ENCODE measurements at places on chromosomes 4 and X.

GRCh38 chr4:45293335-45293734 is 567.0 kb upstream of the GNPDA2 start:
- no peak for ATAC-seq

DNA sequence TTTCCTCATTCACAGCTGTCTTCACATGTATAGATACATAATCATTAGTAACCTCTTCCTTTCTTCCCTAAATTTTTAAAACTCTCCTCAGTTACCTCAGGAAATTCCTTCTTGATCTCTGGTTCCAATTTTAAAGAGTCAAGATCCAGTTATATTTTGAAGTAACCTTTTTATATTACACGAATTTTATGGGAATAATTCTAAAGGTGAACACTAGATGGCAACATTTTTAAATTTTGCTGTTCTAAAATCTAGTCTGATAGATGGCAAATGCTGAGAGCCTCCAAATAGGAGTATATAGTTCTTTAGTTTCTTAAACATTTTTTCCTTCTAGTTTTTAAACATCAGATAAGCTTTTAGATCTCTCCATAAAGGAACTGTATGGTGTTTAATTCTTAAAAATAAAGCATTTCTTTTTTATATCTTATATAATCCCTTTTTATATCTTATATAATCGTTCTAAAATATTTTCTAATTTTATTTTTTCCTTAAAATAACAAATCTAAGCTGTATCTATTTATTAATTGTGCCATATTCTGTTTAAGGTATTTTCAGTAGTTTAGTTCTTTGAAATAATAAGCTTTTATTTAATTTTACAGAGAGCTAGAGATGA is 37.9 kb upstream of the PAPSS1 start:
- ATAC-seq: no peak

DNA sequence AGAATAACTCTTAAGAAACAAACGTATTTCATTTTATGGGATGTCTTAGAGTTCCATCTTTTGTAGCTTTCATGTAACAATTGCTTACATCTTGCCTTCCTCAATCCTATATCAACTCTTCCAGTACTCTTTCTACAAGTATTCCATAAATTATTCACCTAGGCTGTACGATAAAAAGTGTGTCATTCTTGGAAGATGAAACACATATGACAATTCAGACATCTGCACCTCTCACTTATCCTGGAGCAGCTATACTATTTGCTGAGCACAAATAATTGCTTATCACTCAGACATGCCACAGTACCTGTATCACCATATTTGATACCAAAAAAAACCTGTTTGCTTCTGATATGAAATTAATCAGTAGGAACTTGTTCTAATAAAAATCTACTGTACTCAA is 1.0 kb downstream of the POF1B start:
- no peak for ATAC-seq

GRCh38 chr4:86565651-86566050 is 28.5 kb upstream of the PTPN13 start:
- ATAC-seq: no peak

DNA sequence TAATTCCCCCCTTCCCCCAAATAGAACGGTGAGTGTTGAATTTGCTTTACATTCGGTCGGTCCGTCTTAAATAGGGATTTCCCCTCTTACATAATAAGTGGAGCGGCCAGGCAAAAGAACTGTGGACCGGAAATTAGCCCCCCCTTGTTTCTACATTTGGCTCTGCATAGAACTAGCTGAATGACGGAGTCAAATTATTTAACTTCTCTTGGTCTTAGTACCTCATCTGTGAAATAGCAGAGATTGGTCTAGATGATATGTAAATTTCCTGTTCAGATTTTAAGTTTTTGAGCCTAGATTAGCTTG is 1.3 kb downstream of the SPATA18 start:
- no peak for ATAC-seq

DNA sequence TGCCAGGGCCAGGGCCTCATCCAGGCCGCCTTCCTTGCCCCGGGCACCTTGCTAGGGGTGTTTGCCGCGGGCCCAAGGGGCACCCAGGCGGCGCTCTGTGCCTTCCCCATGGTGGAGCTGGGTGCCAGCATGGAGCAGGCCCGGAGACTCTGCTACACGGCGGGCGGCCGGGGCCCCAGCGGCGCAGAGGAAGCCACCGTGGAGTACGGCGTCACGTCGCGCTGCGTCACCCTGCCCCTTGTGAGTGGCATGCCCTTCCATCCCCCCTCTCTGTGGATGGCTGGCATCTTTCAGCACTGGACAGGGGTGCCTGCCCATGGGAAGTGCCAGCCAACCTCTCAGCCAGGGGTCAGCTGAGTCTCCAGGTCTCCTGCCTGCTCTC is 3.6 kb downstream of the PLXNB3 start:
- no peak for ATAC-seq

DNA sequence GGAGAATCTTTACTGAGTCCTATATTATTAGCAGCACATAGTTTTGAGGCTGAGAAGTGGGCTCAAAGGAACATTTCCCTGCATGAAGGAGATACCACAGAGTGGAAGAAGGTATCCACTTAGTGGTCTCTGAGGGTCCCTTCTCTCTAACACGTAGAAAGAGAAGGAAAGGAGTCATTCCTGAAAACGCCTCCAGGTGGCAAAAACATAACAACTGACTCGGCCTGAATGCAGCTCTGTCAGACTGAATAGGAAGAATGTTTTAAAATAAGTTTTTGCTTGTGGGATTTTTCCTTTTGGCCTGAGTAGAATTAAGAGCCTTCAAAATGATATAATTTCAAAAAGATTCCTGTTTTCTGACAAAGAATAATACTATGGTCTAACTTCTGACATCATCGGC is 23.3 kb downstream of the RPGR start:
- ATAC-seq: no peak

GRCh38 chr4:168737806-168738172 is 240.9 kb downstream of the PALLD start:
- ATAC-seq: no peak

DNA sequence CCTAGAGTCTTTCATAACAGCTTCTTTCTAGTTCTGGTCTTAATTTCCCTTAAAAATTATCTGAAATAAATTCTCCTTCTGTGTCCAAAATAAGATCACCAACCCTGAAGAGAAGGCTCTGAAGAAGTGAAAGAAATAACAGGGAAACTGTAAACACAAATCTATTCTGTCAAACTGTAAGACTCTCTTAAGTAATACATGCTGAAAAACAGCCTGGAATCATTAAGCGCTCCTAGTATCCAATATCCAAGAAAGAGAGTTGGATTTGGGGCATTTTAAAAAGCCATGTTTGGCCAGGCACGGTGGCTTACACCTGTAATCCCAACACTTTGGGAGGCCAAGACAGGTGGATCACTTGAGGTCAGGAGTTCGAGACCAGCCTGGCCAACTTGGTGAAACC is 53.3 kb downstream of the RELL1 start:
- no peak for ATAC-seq

GRCh38 chr4:89158884-89159503 is 47.7 kb downstream of the TIGD2 start:
- no peak for ATAC-seq

DNA sequence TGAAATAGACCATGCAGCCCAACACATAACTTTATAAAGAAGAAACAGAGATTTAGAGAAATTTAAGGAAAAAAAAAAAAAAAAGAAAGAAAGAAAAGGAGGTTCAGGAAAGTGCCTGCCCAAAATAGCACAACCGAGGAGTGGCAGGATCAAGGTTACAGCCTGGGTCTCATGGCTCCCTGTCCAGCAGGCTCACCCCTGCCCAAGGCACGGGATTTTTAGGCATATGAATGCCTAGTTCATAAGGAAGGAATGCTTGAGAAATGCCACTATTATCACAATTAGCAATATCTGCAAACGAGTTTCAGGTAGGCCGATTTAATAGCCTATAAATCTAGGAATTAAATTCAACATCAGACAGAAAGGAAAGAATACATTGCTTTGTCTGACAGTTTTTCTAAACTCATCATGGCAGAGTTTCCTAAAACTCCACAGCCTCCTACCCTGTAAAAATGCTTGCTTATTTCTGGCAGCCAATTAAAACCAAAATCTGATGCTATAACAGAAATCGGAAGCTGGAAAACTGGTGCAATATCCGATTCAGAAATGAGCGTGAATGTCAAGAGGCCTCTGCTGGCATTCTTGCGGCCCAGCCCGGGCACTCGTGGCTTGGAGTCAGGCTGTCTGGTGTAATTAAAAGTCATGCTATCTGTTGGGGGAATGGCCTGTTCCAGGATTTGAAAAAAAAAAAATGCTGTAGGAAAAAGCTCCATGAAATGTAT is 63.5 kb downstream of the GEMIN8 start:
- no peak for ATAC-seq

- peak; percentile 96 for ATAC-seq
Observed at GRCh38 chrX:68571610-68572311, 72.9 kb downstream of the YIPF6 start.

- no peak for ATAC-seq
Observed at GRCh38 chr4:150583287-150584110, 1.5 kb downstream of the MAB21L2 start.

DNA sequence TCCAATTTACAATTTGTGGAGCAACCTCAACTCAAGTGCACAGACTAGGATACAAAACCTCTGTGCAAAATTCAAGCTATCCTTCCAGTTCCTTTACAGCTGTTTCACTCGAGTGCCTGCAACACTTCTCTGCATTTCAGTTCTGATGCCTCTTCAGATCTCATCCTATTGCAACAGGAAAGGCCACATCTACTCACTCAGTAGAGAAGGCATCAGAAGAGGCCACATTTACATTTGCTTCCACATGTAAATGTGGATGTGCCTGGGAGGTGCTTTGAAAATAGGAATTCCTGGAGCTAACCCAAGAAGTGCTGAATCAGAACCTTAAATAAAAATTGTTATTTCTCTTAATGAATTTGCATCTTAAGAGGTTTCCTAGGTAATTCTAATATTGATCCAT is 45.8 kb upstream of the SERTM2 start:
- no peak for ATAC-seq

- ATAC-seq: no peak
Observed at GRCh38 chrX:17474892-17475291, 99.9 kb downstream of the NHS start.

GRCh38 chr4:106039796-106040195 is 144.5 kb downstream of the NPNT start:
- no peak for ATAC-seq

GRCh38 chr4:24624381-24624780 is 40.0 kb upstream of the DHX15 start:
- no peak for ATAC-seq

DNA sequence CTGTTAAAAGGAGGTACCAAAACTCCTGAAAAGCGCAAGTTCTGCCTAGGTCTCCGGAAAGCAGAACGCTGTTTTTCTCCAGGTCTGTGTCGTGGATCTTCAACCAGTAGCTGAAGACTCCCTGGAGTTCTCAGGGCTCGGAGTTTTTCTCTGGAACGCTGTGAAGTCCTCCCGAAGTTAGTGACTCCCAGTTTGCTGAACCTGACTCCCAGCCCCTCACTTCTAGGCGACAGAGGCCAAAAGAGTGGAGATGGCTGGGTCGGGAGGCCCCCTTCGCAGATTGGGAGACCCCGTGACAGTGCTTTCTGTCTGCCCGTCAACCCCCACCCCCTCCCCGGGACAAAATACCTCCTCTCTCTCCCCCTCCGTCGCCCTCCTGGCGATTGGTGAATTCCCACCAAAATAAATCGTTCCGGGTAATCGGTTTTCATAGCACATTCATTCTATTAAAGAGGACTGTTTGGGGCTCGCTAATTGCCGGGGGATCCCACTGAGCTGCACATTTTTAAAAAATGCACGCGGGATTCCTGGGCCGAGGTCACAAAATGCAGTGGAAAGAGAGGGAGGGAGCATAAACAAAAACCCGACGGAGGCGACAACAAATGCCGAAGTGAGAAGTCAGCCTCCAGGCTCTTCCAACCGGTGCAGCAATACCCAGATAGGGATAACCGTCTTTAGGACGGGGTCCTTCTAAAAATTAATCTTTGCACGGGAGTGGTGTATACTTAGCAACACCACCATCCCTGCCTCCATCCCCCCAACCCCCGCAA is 4.0 kb upstream of the MSX1 start:
- ATAC-seq: no peak

GRCh38 chrX:110055616-110056015 is 52.7 kb downstream of the TMEM164 start:
- no peak for ATAC-seq

- peak; percentile 20 for ATAC-seq
Observed at GRCh38 chr4:2436301-2436700, 17.5 kb downstream of the CFAP99 start.

GRCh38 chr4:158015241-158015640 is 157.6 kb downstream of the GASK1B start:
- no peak for ATAC-seq

DNA sequence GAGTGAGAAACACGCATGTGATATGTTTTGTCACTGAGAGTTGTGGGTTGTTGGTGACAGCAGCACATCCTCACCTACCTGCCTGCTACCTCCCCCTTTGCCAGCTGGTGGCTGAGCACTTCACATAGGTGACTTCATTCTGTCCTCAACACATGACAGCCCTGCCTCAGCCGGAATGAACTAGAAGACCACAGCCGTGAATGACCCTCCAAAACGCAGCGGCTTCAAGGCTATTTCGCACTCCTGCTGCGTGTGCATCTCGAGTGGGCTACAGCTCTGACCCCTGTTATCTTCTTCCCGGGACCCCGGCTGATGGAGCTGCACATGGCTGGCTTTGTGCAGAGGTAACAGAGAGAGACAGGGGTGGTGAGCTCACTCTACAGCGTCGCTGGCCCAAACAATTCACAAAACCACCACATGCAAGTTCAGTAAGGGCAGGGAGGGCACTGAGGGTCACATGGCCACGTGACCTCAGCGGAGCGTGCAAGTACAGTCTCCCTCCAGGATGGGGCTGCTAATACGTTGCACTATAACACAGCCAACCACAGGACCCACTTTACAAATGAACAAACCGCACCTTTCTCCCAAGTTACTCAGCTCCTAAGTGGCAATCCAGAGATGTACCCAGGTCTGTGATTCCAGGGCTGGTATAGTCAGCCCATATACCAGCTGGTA is 6.3 kb upstream of the PPP2R2C start:
- no peak for ATAC-seq

GRCh38 chr4:156738766-156739165 is 232.8 kb downstream of the PDGFC start:
- ATAC-seq: no peak

- ATAC-seq: no peak
Observed at GRCh38 chr4:139833151-139833910, 167.7 kb downstream of the MGST2 start.

GRCh38 chrX:70481471-70482270 is 37.0 kb downstream of the DLG3 start:
- no peak for ATAC-seq

DNA sequence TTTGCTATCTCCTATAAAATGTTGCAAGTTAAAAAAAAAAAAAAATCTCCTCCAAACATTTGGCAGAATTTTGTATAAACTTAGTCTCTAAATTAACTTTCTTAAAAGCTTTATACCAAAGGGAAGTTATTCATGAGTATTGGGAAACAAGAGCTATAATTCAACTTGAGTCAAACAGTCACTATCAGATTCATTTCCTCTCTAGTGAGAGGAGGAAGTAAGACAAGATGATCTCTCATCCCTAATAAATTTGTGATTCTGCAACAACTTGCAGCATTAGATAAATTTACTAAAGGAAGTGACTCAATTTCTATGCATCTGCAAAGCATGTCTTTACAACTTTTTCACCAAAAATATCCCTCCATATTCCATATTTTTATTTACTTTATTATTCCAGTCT is 135.4 kb upstream of the GNPDA2 start:
- no peak for ATAC-seq

Data from esophagus mucosa (tissue), 1 donor.